ENCODE measurements at places on chromosomes 3 and 15. TPM values are rescaled to one million over a fixed set of nuclear protein-coding genes. Genes with fewer than 3 reads are reported as not detected.

ZNF80 gene
- polyA plus RNA-seq = not detected

SSUH2 gene
- not detected for polyA plus RNA-seq

CHSY1 gene
- 20.3 TPM for polyA plus RNA-seq

OR5H2 gene
- polyA plus RNA-seq = not detected

DNA sequence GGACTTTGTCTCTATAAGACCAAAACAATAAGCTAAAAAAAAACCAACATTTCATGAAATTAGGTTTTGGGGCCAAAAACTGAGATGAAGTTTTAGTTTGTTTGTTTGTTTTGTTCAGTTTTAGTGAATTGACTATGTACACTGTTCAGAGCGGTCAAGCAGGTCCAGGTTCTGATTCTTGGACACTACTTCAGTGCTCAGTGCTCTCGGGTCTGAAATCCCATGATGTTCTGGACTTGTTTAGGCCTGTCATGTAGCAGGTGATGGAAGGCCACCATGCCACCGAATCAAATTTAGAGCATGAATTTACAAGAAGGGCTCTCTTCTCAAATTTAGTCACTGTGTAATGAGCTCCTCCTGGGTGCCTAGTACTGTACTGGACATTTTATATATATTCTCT, 45.5 kb downstream of the COL8A1 start:
- no peak for DNase-seq

DNA sequence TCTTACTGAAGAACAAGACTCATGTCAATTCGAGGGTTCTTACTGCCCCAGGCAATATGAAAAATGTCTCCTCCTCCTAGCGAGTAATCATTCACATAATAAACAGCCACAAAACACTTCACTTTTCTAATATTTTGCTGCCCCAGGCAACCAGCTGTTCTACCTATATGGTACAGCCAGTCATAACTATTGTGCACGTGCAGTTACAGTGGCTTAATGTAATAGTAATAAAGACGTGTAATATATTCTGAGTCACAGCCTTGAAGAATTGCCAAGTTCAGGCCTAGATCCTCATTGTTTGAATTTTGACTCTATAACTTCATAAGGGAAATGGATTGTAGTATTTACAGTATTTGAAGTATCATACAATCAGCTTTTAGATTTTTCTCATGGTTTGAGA, 1250.0 kb upstream of the GBE1 start:
- DNase-seq = no peak

GRCh38 chr3:114721864-114722263, 425.2 kb downstream of the ZBTB20 start:
- DNase-seq = no peak

DNA sequence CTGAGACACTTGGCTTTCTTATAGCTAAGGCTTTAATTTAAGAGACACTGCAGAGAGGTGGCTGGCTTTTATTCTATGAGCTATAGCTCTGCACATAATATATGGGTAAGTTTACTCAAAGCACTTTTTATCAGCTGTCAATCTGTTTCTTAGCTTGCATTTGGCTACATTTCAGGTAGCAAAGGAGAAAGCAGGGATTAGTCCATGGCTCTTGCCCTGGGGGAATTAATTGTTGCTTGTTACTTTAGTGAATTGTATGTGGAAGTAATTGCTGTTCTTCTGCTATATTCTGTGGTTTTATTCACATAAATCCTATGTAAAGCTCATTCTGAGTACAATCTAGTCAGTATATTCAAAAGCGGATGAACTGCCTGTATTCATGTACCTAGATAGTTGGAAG, 14.4 kb upstream of the CCDC39 start:
- DNase-seq = no peak

DNA sequence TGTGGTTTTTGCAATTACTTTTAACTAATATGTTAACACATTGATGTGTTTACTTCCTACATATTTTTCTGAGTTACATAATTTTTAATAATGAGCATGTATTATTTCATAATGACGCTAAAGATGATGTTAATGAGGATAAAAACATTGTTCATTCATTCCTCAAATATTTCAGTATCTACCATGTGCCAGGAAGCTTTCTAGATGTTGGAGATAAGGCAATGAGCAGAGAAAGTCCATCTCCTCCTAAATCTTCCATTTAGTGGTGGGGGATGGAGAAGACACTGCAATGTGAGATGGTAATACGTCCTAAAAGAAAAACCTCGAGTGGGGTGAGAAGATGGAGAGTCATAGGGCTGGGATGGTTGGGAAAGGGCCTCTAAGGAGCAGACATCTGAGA, 132.7 kb downstream of the MYLK start:
- no peak for DNase-seq

- DNase-seq = no peak
Measured at GRCh38 chr3:170473358-170473757, 54.7 kb downstream of the CLDN11 start.

DNA sequence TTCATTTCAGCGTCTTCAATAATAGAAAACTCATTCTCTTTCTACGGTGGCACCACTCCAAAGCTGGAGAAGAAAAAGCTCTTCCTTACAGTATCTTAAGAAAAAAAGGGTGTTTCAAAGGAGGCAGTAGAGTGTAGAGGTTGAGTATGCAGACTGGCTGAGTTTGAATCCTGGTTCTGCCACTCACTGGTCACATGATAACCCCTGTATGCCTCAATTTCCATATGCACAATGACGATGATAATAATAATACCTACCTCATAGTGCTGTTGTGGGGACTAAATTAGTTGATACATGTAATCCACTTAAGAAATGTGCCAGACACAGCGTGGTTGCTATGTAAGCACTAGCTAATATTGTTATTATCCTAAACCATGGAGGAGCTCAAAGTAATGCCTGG, 4.5 kb downstream of the ANP32A start:
- DNase-seq = no peak

DNA sequence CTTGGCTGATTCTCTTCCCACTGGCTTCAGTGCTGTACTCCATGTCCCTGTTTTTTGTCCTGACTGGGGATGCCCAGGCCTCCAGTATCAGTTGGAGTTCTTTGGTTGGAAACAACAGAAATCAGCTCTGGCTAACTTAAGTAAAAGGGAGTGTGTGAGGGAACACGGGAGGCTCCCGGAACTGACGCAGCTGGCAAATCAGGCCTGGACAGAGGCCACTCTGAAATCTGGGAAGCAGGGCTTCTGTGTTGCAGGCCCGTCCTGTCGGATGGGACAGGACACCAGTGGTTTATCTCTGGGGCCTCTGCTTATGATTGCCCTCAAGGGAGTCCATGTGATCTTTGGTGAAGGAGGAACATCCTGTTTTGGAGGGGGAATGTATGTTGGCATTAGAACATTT, 124.3 kb downstream of the CHCHD6 start:
- no peak for DNase-seq

GRCh38 chr3:9246189-9246588, 3.3 kb downstream of the SRGAP3 start:
- no peak for DNase-seq

DNA sequence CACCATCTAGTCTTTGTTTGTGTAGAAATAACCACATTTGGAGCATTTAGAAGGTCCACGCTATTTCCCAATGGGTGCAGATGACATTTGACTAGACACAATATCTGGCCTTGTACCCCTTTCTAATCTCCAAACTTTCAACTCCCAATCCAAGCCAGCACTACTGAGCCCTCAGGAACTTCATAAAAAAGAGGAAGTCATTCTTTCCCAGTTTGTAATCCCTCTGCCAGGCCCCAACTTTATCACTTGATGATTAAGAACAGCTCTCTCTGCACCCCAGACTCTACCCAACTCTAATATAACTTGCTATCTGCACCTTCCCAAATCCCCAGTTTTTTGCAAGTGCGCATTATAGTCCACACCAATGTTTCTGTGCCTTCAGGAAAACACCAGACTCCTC, 170.2 kb downstream of the KCNMB2 start:
- no peak for DNase-seq

DNA sequence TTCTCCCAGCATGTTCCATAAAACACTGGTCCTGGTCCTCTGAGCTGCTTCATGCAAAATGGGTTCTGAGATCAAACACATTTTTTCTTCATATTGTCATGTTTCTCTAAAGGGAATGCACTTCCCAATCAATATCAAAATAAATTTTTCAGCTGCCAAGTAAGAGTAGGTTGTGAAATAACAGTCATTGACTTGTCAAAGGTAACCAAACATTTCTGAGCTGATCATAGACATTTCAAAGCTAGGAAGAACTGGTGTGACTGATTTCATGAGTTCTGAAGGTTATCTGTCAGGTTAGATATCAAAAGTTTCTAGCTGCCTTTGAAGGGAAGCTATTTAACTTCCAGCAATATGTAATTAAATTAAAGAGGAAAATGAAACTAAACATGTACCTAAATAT, 770.9 kb downstream of the TBL1XR1 start:
- DNase-seq = no peak

DNA sequence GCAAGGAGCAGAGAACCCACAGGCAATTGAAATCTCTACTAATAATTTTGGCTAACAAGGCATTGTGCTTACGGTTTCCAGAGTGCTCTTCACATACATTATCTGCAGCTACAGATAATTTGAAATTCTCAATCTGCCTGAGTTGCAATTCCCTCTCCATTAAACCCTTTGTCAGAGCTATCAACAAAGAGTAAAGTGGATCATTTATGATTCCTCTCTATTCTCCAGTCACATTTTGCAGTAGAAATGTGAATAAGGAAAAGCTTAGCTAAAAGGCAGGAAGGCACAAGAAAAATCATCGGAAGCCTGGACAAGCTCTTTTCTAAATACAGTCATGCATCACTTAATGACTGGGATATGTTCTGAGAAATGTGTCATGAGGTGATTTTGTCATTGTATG, 49.6 kb downstream of the FAM98B start:
- no peak for DNase-seq
